ENCODE measurements at places on chromosomes 5 and 9.
A peak's percentile ranks its signal among the peaks of the same experiment; 100 is the strongest.

DNA sequence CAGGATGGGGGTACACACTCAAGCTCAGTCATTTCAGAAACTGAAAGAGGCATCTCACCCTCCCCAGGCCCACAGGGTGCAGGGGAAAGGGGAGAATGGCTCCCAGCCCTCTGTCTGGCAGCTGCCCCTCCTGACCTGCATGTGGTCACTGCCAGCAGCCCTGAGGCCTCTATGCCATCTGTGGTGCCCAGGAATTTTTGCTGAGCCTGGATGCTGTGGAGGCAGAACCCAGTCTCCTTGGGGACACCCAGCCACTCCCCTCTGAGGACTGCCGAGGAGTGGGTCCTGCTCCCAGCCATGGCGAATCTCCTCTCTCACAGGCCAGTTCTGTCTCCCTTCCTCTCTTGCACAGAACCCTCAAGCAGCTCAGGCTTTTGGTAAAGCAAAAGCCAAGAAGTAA, 104.0 kb upstream of the ALDH1B1 start:
- DNase-seq: no peak

DNA sequence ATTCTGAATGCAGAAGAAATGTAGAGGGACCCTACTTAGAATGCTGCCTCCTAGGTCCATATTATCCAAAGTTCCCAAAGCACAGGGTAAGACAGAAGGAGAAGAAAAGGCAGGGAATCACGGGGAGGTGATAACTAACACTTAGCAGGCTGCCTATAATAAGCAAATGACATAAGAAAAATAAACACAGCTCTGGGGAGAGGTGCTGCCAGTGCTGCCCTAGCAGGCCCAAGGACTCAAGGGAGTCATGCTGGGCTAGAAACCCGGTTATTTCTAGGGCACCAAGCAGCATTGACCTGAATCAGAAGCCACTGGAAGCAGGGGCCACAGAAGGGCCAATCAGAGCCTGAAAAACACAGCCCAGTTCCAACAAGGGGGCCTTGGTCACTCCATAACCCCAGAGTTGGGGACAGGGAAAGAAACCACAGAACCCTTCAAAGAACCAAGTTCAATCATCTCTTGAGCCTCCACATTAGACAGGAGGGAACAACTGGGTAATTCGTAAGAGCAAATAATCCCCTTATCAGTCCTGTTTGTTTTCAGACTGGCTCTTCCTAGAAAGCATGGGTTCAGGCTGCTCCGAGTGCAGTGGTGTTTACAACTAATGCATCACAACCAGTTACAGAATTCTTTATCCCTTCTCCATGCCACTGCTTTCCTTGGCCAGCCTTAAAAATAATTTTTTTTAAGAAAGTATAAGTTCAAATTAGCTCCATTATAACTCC, 24.0 kb downstream of the NRG2 start:
- no peak for DNase-seq

- DNase-seq: peak; percentile 56
These were observed 78.1 kb upstream of the PRLR start for GRCh38 chr5:35308421-35308820.

DNA sequence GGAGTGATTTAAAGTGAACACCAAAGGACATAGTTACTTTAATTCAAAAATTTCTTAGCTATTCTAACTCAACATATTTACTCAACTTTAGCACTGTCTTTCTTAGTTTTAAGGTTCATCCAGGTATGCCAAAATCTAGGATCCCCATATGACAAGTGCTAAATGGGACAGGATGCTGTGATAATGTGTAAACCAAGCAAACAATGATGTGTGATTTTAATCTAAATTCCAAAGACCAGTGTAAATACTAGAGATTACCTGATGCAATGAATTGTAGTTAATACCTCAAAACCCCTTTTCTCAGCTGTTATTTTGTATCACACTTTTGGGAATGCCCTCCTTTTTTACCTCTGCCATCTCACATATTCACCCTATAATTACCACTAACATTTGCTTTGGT, 26.8 kb upstream of the ISOC1 start:
- DNase-seq: no peak

GRCh38 chr5:68440651-68441050, 225.1 kb downstream of the PIK3R1 start:
- no peak for DNase-seq

- DNase-seq: no peak
These were observed 152.8 kb downstream of the RAB3C start for GRCh38 chr5:58735637-58736036.

DNA sequence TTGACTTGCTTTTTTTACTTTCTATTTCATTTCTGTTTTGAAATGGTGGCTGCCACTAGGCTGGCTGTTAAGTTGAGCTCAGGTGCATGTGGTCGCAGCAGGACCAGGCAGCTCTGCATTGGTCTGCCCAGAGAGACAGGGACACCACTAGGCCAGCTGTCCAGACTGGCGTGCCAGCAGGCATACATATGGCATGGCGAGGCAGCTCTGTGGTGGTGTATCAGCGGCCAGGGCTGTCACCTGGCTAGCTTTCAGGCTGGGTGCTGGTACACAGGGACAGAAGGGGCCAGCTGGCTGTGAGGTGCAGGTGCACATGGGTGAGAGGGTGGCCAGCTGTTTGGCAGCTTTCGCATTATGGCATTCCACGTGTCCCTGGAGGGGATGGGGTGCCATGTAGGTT, 654.0 kb upstream of the ACO1 start:
- no peak for DNase-seq

- DNase-seq: peak; percentile 68
These were observed 2.6 kb downstream of the IGFBPL1 start for GRCh38 chr9:38421498-38422211.

GRCh38 chr9:21404146-21404545, 4.8 kb upstream of the IFNA8 start:
- no peak for DNase-seq

DNA sequence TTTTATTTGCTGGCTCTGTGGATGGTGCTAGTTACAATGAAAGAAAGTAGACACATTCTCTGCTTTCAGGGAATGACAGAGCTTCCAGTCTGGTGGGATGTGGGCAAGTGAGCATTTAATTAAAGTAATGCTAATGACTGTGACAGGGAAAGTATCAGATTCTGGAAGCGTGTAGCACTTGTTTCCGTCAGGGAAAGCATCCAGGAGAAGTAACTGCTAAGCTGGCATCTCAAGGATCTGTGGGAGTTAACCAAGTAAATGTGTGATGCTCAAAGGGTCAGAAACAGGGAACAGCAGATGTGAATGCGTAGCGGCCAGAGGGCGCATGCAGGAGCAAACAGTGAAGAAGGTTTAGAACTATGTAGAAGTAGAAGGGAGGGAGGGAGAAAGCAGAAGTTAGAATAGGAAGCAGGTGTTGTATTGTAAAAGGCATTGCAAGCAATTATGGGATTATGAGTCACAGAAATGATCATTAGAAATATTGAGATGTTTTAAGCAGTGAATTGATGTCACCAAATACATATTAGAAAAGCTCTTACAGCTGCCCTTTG, 12.2 kb downstream of the KLHL9 start:
- no peak for DNase-seq

DNA sequence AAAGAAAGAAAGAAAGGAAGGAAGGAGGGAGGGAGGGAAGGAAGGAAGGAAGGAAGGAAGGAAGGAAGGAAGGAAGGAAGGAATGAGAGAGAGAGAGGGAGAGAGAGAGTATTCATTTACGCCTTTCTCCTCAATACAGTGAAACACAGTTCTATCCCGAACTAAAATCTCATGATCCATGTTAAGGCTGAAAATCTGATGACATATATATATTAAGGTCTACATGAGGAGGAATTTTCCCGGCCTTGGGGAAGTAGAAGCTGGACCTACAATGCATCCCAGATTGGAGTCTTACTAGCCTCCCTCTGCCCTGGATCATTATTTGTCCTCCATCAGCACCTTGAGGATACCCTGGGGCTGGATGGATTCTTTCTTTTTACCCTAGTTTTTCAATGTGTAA, 95.1 kb upstream of the DAPK1 start:
- DNase-seq: no peak

DNA sequence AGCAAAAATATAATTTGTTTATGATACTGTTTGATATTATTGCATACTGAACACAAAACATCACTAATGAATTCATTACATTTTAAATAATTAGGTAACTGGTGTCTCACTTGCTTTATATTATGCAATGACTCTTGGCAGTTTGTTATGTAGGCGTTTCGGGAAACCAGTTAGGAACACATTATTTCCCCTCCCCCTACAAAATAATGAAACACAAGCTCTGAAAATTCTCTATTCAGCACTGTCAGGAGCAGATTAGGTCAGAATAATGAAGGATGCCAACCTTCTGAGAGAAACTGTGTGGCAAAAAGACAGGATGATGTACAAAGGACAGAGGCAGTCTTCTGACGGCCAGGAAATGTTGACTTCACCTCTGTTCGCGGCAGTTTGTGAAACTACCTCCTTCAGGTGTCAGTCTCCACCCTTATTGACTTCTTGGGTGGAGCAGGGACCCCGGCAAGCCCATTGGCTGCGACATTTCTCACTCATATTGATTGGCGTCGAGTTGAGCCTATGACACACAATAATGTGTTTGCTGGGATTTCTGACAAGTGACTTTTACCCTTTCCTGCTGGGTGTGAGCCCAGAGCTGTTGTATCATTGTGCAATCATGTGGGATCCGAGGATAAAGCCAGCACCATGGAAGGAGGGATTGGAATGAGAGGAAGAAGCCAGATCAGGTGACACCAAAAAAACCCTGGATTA, 33.9 kb downstream of the SH3PXD2B start:
- DNase-seq: no peak

GRCh38 chr5:758698-759053, 25.9 kb downstream of the ZDHHC11B start:
- DNase-seq: no peak

GRCh38 chr5:141330299-141331080, at the start of gene PCDHGA1:
TSS of gene PCDHGA1 (plus strand) at chr5:141330514.
- no peak for DNase-seq

DNA sequence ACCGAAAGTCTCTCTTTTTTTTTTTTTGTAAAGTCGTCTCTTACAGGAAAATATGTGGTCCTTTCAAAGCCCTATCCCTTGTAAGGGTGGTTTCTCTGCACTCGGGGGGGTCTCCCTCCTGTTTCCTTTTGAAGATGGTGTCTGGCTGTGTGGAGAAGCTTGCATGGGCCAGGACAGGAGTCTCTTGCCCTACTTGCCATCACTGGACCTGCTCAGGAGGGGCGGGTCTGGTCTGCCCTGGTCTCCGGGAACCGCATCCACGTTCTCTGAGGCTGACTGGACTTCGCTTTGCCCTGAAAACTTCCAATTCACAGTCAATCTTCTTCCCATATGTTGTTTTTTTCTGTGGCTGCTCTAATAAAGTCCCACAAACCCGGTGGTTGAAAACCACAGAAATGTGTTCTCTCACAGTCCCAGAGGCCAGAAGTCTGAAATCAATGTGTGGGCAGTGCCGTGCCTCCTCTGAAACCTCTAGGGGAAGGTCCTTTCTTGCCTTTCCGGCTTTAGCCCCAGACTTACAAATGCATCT, 92.9 kb upstream of the IER5L start:
- no peak for DNase-seq

DNA sequence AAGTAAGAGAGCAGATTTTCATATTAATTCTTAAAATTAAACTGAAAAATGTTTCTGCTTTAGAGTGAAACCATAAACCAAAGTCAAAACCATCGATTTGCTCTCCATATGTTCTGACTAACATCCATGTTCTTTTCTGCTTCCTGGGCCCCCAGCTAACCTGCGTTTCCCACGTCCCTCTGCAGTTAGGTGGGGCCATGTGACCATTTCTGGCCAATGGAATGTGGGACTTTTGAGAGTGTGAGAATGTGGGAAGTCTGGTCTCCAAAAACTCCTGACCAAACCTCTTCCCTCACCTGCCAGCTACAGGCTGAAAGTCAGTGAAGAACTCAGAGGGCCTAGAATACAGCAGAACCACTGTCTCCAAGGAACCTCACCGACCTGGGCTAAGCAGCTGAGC, 44.9 kb downstream of the ANKH start:
- DNase-seq: no peak

DNA sequence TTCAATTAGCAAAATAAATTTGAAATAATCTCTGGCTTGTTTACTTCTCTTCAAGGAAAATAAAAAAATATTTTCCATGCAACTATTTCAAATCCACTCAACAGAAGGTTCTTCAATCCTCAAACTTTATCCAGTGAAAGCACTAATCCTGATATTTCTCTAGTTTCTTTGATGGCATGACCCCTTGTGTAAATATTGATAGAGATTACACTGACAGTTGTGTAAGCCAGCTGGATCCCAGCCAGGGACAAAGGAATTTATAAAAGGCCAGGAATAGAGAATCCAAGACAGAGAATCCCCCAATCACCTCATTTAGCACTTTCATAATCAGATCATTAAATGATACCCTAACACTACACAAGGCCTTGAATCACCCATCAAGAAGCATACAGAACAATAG, 135.2 kb downstream of the GNA14 start:
- no peak for DNase-seq

DNA sequence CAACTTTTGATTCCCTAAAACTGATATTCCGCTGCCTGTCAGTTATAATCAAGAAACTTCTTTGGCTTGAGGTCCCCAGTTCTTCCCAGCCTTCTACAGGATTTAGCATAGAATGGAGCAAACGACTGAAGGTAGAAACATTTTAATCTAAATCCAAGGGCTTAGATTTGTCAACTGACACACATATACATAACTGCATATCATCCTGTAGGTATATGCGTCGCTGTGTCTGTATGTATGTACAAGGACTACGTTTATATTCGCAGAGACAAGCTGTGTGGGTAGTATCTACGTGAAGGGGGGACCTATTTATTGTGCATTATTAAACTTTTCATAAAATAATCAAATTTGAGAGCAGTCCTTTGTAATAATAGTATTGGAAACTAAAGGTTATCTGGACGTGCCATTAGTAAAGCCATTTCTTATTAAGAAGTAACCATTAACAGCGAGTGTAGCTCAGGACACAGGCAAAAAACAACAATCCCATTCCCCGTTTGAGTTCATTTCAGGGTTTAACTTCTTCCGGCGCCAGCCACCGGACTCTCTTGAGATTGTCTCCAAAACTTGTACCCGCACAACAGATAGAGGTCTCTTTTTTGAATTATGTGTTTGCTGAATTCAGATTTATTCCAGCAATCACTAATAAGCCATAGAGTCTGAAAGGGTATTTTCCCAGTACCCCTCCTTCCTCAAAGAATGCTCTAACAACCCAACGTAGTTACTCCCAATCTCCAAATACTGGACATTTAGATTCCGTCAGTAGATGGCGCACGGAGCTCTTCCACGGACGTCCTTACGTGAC, 2.1 kb upstream of the MLLT3 start:
- DNase-seq: peak; percentile 68

GRCh38 chr5:32523625-32524024, 61.7 kb upstream of the SUB1 start:
- DNase-seq: no peak

Measured in NCI-H1092 (cell line).